Colonic mucosa (tissue), 4 donors: ENCODE measurements at places on chromosomes 2 and 18. TPM values are rescaled to one million over a fixed set of nuclear protein-coding genes. Genes with fewer than 3 reads are reported as not detected.

Gene RIOK3
- total RNA-seq: 165 TPM

Gene VWA3B
- 3.2 TPM for total RNA-seq

Gene TWIST2
- total RNA-seq: 0.82 TPM

Gene NTSR2
- total RNA-seq: not detected

Gene TBR1
- total RNA-seq: not detected

Gene SERPINB3
- not detected for total RNA-seq

- H3K4me1 ChIP-seq: no peaks in the 10 kb centered on the region
- H3K27ac ChIP-seq: no peak overlapping the region
- H3K36me3 ChIP-seq: no peaks in the 10 kb centered on the region
- no peak for DNase-seq
- no peak overlapping the region for H3K4me3 ChIP-seq
These were observed 94.6 kb downstream of the LDLRAD4 start for GRCh38 chr18:13313006-13313686.

DNA sequence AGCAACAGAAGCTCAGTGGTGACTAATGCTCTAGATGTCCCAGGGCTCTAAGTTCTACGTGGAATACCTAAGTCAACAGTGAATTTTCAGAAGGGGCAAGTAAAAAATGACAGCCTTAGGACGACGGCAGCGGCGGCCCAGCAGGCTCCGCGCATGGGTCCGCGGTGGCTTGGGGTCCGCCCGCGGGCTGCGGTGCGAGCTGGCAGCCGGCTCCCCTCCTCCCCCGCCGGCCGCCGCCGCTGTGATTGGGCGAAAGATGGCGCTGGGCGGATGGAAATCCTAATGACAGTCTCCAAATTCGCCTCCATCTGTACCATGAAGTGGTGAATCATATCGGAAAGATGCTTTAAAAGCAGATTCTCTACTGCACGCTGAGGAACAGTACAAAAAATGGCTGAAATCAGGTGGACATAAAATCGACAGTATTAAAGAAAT lies 74.7 kb downstream of the HNRNPLL start:
- H3K4me1 ChIP-seq: no peaks in the 10 kb centered on the region
- H3K36me3 ChIP-seq: no peaks in the 10 kb centered on the region
- no peak for DNase-seq
- no peak overlapping the region for H3K27ac ChIP-seq
- peaks cover 8% of the 10 kb centered on the region for H3K27me3 ChIP-seq

DNA sequence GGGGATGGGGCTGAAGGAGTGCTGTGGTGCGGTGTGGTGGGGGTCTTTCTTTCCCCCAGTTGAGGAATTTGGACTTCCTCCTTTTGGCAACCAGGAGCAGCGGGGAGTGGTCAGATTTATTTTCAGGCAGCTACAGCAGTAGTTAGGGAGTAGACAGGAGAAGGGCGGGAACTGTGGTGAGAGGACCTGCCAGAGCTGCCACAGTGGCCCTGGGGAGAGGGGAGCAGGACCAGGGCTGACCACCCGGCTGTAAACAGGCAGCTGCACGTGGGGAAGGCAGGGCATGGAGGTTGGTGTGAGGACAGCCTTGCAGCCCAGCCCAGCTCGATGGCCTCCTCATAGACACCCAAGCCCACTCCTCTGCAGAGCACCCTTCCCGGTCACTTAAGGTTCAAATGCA lies 197.2 kb downstream of the GLI2 start:
- DNase-seq: no peak
- H3K4me3 ChIP-seq: no peak overlapping the region
- peaks cover 23% of the 10 kb centered on the region for H3K4me1 ChIP-seq
- no peak overlapping the region for H3K27ac ChIP-seq
- H3K36me3 ChIP-seq: no peaks in the 10 kb centered on the region

DNA sequence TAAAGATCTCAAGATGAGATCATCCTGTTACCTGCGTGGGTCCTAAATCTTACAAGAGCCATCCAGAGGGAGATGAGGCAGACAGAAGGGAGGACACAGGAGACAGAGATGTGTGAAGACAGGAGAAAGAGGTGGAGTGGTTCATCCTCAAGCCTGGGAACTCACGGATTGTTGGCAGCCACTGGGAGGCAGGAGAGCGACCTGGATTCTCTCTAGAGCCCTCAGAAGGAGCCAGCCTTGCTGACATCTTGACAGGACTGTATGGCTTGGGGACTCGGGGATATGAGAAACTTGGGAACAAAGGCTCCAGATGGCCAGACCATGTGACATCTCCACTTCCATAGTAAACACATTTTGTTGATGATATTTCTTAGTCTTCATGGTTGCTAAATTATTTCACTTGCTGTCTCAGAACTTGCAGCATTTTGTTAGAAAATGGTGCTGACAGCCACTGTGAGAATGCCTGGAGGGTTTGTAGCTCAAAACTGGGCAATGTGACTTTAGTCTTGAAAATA lies 57.8 kb upstream of the MC2R start:
- no peak overlapping the region for H3K27ac ChIP-seq
- H3K4me1 ChIP-seq: no peaks in the 10 kb centered on the region
- no peak overlapping the region for H3K4me3 ChIP-seq
- no peaks in the 10 kb centered on the region for H3K27me3 ChIP-seq
- no peaks in the 10 kb centered on the region for H3K36me3 ChIP-seq

DNA sequence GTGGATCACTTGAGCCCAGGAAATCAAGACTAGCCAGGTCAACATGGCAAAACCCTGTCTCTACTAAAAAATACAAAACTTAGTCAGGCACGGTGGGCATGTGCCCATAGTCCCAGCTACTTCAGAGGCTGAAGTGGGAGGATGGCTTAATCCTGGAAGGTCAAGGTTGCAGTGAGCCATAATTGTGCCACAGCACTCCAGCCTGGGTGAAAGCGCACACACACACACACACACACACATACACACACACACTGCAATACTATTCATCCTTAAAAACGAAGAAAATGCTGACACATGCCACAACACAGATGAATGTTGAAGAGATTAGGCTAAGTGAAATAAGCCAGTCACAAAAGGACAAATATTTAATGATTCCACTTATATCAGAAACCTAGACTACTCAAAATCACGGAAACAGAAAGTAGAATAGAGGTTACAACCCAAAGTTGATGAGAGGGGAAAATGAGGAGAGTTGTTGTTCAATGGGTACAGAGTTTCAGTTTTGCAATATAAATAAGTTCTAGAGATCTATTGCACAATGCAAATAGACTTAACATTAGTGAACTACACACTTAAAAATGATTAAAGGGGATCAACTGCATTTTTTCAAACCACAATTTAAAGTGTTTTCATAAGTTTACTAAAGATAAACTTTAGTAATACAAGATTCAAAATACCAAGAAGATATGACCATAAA lies 114.5 kb downstream of the USP34 start:
- no peak overlapping the region for H3K4me3 ChIP-seq
- no peaks in the 10 kb centered on the region for H3K36me3 ChIP-seq
- DNase-seq: no peak
- H3K4me1 ChIP-seq: no peaks in the 10 kb centered on the region
- no peak overlapping the region for H3K27ac ChIP-seq

DNA sequence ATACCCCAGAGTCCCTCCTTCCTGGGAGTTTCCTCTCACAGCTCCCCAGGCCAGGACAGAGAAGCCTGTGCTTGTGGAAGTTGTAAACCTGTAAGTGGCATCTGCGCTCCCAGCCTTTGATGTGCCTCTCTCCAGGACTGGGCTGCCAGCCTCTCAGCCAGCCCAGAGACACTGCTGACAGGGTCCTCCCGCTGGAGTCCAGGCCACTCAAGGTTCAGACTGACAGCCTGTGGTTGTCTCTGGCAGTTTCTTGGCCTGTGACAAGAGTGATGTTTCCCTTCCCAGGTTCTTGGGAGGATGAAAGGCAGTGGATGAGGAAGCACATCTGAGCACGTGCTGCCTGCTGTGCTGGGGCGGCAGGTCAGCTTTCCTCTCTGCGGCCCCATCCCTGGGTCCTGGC lies 3.0 kb downstream of the SLC35F6 start:
- H3K27ac ChIP-seq: no peak overlapping the region
- no peaks in the 10 kb centered on the region for H3K27me3 ChIP-seq
- H3K36me3 ChIP-seq: no peaks in the 10 kb centered on the region
- H3K4me3 ChIP-seq: no peak overlapping the region

GRCh38 chr2:207969249-207969648 lies 56.1 kb downstream of the PLEKHM3 start:
- no peak overlapping the region for H3K4me3 ChIP-seq
- H3K27me3 ChIP-seq: no peaks in the 10 kb centered on the region
- H3K4me1 ChIP-seq: peaks cover 16% of the 10 kb centered on the region
- H3K27ac ChIP-seq: no peak overlapping the region
- DNase-seq: no peak
- no peaks in the 10 kb centered on the region for H3K36me3 ChIP-seq

GRCh38 chr2:151138507-151138906 lies 123.2 kb downstream of the RBM43 start:
- no peak overlapping the region for H3K27ac ChIP-seq
- H3K4me3 ChIP-seq: no peak overlapping the region
- no peaks in the 10 kb centered on the region for H3K36me3 ChIP-seq

DNA sequence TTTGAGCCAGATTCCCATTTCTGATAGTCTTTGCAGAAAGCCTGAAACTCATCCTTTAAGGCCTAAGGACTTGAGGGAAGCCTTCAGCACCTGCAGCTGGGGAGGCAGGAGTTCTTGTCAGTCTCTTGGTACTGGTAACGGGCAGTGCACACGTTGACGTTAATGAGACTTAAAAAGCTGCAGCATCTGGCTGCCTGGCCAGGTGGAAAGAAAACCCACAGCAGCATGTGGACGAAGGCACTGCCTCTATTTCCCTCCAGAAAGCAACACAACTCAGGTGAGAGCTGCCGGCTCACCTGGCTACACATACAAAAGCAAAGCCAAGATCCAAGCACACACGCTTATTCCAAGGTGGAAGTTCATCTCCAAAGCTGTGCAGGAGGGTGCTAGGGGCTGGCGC lies 178.8 kb downstream of the ANAPC1 start:
- no peaks in the 10 kb centered on the region for H3K27me3 ChIP-seq
- H3K4me3 ChIP-seq: no peak overlapping the region
- H3K36me3 ChIP-seq: no peaks in the 10 kb centered on the region
- peaks cover 6% of the 10 kb centered on the region for H3K4me1 ChIP-seq

DNA sequence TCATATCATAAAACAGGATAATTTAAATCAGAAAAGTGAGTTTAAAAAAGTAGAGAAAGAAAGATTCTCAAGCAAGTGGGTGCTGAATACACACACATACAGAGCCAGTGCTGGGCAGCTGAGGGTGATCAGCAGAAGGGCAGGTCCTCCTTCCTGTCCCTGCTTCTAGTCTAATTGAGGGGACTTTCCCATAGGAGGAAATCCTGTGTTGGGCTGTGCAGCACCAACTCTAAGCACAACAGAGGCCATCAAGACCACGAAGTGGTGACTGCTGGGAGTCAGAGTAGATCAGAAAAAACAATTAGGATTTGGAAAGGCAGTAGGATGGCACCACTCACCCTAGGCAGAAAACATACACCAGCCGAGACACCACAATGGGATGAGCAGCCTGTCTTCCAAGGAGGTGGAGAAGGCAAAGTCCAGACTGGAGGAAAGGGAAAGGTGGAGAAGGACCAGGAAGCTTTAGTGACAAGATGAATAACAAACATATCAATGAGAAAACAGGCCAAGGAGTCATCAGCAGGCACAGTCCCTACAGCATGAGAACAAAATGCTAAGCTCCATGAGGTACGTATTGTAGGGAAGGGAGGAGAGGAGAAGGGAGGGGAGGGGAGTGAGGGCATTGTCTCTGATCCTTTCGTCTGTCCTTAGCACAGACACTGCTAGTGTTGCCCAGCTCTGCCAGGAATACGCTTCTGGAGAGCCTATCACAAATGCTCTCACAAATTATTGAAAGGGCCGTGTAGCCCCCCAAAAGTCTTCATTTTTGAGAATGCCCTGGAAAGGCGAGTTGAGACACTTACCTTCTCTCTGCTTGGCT lies 16.7 kb upstream of the MSGN1 start:
- no peak overlapping the region for H3K27ac ChIP-seq
- H3K4me3 ChIP-seq: no peak overlapping the region
- no peaks in the 10 kb centered on the region for H3K27me3 ChIP-seq
- no peaks in the 10 kb centered on the region for H3K4me1 ChIP-seq
- no peaks in the 10 kb centered on the region for H3K36me3 ChIP-seq

GRCh38 chr18:38221476-38222100 lies 656.0 kb upstream of the CELF4 start:
- DNase-seq: no peak
- no peak overlapping the region for H3K4me3 ChIP-seq
- H3K4me1 ChIP-seq: no peaks in the 10 kb centered on the region
- no peak overlapping the region for H3K27ac ChIP-seq
- H3K36me3 ChIP-seq: no peaks in the 10 kb centered on the region

- DNase-seq: no peak
- no peak overlapping the region for H3K27ac ChIP-seq
- no peaks in the 10 kb centered on the region for H3K27me3 ChIP-seq
- H3K4me3 ChIP-seq: no peak overlapping the region
- H3K4me1 ChIP-seq: no peaks in the 10 kb centered on the region
These were observed 135.0 kb downstream of the INHBB start for GRCh38 chr2:120480903-120481445.

GRCh38 chr2:134021830-134022524 lies 231.9 kb upstream of the MGAT5 start:
- no peaks in the 10 kb centered on the region for H3K27me3 ChIP-seq
- H3K4me1 ChIP-seq: no peaks in the 10 kb centered on the region
- no peak overlapping the region for H3K4me3 ChIP-seq
- no peaks in the 10 kb centered on the region for H3K36me3 ChIP-seq
- DNase-seq: no peak

- H3K4me1 ChIP-seq: no peaks in the 10 kb centered on the region
- peak; percentile 47 for DNase-seq
These were observed 12.2 kb downstream of the PLB1 start for GRCh38 chr2:28507796-28508764.

- no peaks in the 10 kb centered on the region for H3K4me1 ChIP-seq
- peaks cover 4% of the 10 kb centered on the region for H3K36me3 ChIP-seq
- H3K27ac ChIP-seq: no peak overlapping the region
- H3K4me3 ChIP-seq: no peak overlapping the region
These were observed 283.9 kb downstream of the ALPK2 start for GRCh38 chr18:58344861-58345463.

- H3K27me3 ChIP-seq: peaks cover 34% of the 10 kb centered on the region
- no peak overlapping the region for H3K4me3 ChIP-seq
- peaks cover 12% of the 10 kb centered on the region for H3K4me1 ChIP-seq
- no peak overlapping the region for H3K27ac ChIP-seq
- no peaks in the 10 kb centered on the region for H3K36me3 ChIP-seq
These were observed 2.2 kb downstream of the DNER start for GRCh38 chr2:229712136-229712535.

- H3K4me3 ChIP-seq: no peak overlapping the region
- DNase-seq: no peak
- H3K27me3 ChIP-seq: no peaks in the 10 kb centered on the region
These were observed 39.9 kb downstream of the SCN7A start for GRCh38 chr2:166454006-166454595.

DNA sequence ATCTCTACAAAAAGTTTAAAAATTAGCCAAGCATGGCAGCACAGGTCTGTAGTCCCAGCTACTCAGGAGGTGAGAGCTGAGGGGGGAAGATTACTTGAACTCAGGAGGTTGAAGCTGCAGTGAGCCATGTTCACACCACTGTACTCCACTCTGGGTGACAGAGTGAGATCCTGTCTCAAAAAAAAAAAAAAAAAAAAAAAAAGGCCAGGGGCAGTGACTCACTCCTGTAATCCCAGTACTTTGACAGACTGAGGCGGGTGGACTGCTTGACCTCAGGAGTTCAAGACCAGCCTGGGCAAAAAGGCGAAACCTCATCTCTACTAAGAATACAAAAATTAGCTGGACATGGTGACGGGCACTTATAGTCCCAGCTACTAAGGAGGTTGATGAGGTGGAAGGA lies 37.0 kb downstream of the PUM2 start:
- no peaks in the 10 kb centered on the region for H3K27me3 ChIP-seq
- no peaks in the 10 kb centered on the region for H3K36me3 ChIP-seq
- H3K4me3 ChIP-seq: no peak overlapping the region
- H3K27ac ChIP-seq: no peak overlapping the region
- DNase-seq: no peak
- no peaks in the 10 kb centered on the region for H3K4me1 ChIP-seq
